ENCODE measurements at places on chromosomes 5 and 9. TPM values are rescaled to one million over a fixed set of nuclear protein-coding genes. Genes with fewer than 3 reads are reported as not detected.

The HTR4 gene
- not detected for total RNA-seq

The MYMK gene
- total RNA-seq: not detected

The GLDC gene
- 0.34 TPM for total RNA-seq

The TESK1 gene
- 33.1 TPM for total RNA-seq

The DNAJC18 gene
- 9.3 TPM for total RNA-seq

The GMCL2 gene
- not detected for total RNA-seq

The PALM2AKAP2 gene
- total RNA-seq: not detected

The BAAT gene
- not detected for total RNA-seq

The PCDHGA2 gene
- total RNA-seq: 0.23 TPM

The GPRIN1 gene
- 2.4 TPM for total RNA-seq

The FAM200C gene
- total RNA-seq: 1.0 TPM

The CEL gene
- 2.5 TPM for total RNA-seq

The ZFP37 gene
- 0.32 TPM for total RNA-seq

The PCBD2 gene
- total RNA-seq: 16.8 TPM
